ENCODE measurements at places on chromosomes 6 and 20. TPM values are rescaled to one million over a fixed set of nuclear protein-coding genes. Genes with fewer than 3 reads are reported as not detected.
A peak's percentile ranks its signal among the peaks of the same experiment; 100 is the strongest.

- DNase-seq, result peak; percentile 38
Observed at GRCh38 chr6:57108691-57109090, 18.7 kb downstream of the ZNF451 start.

DNA sequence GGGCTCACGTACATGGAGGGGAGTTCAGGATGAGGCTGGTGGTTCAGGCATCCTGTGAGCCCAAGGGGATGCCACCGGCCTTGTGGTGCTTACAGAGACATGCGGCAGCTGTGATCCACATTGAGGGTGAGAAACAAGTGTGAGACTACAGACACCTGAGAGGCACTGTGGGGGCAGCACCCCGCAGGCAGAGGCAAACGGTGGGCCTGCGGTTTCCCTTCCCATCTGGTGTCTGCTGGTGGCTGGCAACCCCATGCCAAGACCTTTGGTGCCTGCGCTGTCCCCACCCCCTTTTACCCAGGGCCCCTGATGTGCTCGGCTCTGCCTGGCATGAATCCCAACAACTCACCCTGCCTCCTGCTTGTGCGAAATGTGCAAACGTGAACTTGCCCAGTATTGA, 42.0 kb downstream of the ERMARD start:
- no peak for DNase-seq

OPRM1 gene
- total RNA-seq, result not detected

- no peak for DNase-seq
Observed at GRCh38 chr6:124757560-124757959, 204.7 kb upstream of the RNF217 start.

DNA sequence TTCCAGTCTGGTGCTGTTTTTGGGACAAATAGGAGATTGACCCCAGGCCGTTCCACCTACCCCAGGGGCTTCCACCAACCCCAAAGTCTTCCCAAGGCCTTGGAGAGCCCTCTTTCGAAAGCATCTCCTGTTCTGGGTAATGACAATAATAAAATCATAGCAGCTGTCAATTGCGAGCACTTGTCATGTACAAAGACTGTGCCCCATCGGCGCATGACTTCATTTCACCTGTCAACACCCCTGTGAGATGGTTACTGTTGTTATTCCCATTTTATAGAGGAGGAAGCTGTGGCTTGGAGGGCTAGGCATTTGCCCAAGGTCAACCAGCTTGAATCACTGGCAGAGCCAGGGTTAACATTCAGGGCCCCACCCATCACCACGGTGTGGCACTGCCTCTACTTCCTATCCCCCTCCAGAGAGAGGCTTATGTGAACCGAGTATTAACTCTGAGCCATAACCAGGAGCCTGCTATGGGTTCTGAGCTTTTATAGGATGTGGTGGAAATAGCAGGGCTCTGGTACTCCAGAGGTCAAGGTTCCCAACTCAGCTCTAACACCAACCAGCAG, 51.2 kb downstream of the HNF4A start:
- DNase-seq, result no peak

DNA sequence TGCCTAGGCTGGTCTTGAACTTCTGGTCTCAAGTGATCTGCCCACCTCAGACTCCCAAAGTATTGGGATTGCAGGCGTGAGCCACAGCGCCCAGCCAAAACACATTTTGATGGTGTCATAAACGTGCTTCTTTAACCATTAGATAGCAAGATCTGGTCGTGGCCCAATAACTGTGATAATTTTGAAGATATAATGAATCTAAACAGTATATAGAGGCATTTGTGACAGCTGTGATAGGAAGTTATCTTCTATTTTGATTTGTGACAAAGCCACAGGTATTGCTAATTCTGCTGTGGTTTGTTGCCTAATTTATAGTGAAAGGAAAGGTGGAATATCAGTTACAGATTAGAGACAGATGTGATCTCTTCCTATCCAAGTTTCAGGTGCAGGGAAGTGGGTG, 695 bp upstream of the OXT start:
- no peak for DNase-seq

- DNase-seq, result no peak
Observed at GRCh38 chr20:577167-577791, 32.8 kb downstream of the TCF15 start.

DNA sequence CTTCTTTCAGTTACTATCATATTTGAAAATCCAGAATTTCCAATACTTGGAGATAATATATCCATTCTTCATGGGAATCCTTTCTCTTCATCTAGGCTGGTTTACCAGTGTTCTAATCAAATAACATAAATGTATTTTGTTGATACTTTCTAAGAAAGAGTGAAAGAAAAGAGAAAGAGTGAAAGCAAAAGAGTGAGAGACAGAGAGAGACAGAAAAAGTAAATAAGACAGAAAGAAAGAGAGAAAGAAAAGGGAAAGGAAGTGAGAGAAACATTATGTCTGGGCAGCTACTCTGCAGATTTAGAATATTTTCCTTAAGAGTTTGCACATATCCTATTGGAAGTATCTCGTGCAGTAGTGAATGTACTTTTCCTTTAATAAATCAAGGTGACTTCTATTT, 781.0 kb upstream of the GJE1 start:
- no peak for DNase-seq

CST4 gene
- not detected for total RNA-seq
